ENCODE measurements at places on chromosomes 7 and 10.
A peak's percentile ranks its signal among the peaks of the same experiment; 100 is the strongest.

- DNase-seq: no peak
These were observed 32.6 kb downstream of the SLC26A5 start for GRCh38 chr7:103413407-103413806.

DNA sequence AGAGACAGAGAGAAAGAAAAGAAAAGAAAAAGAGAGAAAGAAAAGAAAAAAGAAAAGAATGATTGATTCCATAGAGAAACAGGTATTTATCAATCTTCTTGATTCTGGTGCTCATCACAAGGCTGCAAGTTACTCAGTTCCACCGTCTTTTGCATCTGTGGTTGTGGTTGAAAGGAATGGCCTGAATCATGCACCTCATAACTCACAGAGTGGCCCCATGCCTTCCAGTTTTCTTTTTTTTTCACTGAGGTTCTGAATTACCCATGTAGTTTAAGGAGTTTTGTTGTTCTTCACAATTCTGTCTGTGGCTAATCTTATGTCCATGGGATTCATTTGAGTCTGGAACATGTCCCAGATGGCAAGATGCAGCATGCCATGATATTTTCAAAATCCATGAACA is 156.0 kb downstream of the ZNF33B start:
- DNase-seq: no peak

DNA sequence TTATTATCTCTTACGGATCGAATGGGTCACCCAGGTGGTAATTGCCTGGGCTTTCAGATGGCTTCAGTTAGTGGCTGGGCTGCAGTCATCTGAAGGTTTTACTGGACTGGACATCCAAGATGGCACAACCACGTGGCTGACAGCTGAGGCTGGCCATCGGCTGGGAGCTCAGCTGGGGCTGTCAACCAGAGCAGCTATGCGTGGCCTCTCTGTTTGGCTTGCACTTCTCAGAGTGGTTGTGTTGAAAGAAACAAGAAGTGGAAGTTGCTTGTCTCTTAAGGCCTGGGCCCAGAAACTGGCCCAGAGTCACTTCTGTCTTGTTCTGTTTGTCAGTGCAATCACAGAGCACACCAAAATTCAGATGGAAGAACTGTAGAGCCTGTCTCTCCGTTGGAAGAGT is 5.7 kb upstream of the GDI2 start:
- DNase-seq: peak; percentile 63

- DNase-seq: no peak
These were observed 171.5 kb upstream of the TCF7L2 start for GRCh38 chr10:112778579-112778978.

DNA sequence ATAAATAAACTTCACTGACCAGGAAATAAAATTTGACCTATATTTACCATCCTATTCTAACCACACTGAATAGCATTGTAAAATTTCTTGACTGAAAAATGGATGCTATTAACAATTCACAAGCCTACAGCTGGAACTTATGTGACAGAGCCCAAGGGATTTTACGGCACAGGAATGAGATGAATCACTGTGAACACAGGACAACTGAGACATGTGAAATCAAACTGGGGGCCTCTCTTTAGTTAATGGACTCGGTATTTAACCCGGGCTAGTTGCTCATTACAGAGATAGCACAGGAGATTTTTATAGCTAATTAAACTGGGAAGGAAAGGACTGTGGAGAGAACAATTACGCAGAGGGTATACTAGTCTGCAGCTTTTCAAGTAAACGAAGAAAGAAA is 100.6 kb downstream of the MICU1 start:
- no peak for DNase-seq

- DNase-seq: no peak
These were observed 556.9 kb downstream of the TNS3 start for GRCh38 chr7:47024991-47025390.

DNA sequence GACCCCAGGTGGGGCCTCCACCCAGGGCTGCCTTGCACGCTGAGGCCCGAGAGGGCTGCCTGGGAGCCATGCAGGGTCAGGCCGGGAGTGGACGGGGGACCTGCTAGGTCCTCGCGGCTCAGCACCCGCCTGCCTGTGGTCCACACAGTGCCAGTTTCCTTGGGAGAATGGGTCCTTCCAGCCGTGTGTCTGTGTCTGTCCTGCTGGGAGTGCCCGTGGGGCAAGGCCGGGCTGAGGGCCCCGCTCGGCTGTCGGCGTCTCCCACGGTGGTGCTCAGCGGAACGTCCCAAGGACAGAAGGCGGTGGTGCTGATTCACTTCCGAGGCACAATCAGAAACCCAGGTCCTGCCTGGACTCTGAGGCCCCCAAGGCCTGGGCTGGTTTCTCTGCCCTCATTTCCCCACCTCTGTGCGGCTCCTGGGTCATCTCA is 23.2 kb upstream of the GTPBP4 start:
- DNase-seq: no peak

DNA sequence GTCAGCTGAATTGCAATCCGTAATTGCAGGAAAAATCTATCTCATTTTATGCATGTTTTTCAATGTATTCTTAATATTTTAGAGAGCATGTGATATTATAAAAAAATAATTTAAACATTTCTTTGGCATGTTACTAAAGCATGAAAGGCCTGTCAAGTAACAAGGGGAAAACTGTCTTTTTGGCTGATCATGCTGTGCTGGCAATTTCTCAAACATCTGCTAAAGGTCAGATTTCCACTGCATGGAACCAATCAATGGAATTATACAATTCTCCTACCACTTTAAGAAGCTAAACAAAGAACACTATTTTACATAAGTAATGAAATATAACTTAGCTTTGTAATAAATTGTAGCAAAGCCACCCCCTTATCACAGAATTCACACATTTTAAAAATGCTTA is 49.4 kb downstream of the JMJD1C start:
- DNase-seq: no peak

DNA sequence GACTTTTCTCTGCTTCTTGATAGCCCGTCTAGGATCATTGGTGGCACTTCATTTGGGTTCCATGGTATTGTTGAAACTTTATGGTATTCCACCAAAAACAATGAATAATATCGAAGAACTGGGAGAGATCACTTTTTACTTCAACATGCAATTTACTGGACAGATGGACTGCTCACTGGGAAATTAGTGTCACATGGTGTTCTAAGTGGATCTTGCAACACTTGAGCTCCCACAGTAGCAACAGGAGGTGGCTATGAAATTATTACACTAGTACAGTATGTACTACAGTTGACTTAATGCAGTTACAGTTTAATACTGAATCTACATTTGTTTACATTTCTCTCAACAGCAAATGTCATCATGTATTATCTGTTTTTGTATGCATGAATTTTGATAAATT is 997.3 kb downstream of the REEP3 start:
- DNase-seq: no peak

GRCh38 chr7:30479202-30480120 is 877 bp upstream of the NOD1 start:
- DNase-seq: peak; percentile 89

- peak; percentile 48 for DNase-seq
These were observed 174.8 kb downstream of the CELF2 start for GRCh38 chr10:11192304-11193000.

- no peak for DNase-seq
These were observed 8.7 kb downstream of the GPR146 start for GRCh38 chr7:1053002-1053411.

GRCh38 chr10:121831237-121831636 is 96.6 kb downstream of the ATE1 start:
- no peak for DNase-seq

DNA sequence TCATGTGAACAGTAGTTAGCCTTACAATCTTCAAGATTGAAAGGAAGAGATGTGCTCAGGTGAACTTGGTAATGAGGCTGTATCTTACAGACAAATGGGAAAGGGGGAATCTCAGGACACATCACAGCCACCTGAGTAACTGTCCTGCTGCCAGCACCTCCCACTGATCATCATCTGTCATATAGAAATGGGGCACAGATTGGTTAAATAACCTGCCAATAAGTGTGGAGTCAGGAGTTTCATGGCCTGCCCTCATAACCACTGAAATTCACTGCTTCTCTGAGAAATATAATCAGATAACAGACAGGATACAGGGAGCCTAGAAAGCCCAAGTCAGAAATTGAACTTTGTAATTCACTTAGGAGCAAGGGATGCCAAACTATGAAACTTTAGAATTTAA is 64.9 kb upstream of the TAS2R16 start:
- no peak for DNase-seq

DNA sequence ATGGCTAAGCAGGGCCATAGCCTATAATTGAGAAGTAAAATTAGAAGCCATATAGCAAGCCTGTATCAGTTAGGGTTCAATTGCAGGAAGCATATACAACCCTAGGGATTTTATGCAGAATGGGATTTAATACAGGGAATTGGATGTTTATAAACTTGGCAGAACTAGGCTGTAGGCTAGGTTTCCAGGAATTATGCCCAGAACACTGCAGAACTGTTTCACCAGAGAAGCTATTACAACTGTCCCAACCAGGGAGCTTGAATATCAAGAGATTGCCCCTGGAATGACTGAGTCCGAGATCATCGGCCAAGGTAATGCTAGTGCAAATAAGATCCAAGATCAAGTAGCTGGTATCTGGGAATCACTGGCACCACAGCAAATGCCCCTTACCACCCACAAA is 64.0 kb downstream of the PRR15 start:
- DNase-seq: no peak

DNA sequence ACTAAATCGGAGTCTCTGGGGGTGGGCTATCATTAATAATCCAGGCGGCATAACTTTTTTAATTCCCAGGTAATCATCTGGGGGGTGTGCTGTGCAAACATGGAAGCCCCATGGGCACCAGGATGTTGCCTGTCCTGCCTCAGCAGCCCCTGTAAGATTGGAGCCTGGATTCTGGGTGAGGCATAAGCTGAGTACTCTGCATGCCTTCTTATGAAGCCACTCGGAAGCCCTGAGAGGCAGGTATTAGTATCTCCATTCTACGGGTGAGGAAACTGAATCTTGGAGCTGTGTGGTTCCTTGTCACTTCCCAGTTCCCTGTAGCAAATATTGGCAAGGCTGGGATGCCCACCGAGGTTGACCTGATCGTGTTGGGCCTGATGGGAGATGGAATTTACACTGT is 7.4 kb upstream of the OPN4 start:
- DNase-seq: no peak

- DNase-seq: no peak
These were observed 168.3 kb upstream of the PPP1R3A start for GRCh38 chr7:114086914-114087652.

DNA sequence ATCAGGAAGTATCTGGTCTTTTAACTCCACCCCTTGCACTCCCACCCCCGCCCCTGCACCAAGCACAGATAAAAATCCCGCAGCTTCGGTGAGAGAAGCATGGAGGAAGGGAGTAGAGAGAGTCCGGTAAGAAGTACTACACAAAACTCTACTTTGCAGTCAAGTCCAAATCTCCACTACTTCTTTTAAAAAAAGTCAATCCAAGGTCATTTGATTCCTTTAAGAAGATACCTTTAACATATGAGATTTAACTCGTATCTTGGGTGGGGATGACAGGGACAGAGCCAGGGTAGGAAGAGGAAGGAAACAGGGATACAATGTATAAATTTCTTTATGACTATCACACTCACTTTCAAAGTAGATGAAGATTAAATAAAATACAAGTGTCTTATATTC is 132.1 kb downstream of the NRBF2 start:
- DNase-seq: peak; percentile 67

DNA sequence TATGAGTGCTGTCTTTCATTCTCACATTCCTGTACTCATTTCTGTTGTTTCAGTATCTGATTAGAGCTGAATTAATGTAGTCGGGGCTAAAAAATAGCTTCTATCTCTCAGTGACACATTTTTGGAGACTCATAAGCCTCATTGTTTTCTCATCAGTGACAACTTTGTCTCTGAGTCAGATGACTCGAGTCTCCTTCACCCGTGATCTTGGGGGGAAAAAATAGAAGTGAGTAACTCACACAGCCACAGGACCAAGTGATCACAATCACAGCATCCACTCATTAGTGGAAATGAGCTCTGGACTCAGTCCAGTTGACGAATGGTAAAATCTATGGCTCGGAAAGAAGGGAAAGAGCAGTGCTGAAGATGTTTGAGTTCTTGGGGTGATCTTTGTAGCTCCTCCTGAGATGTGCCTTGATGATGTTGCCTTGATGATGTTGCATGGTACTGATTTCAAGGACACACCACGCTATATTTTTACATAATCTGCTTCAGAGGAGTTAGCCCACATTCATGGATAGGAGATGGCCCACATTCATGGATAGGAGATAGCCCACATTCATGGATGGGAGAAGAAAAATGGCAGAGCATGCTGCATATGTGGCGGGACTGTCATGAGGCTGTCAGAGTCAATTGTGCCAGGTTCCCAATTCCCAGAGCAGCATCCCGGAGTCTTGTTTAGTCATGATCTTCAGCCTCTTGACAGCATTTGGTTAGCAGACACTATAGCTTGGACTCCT is 214.7 kb downstream of the CELF2 start:
- no peak for DNase-seq

GRCh38 chr10:80805343-80806020 is 267.8 kb downstream of the SH2D4B start:
- no peak for DNase-seq

DNA sequence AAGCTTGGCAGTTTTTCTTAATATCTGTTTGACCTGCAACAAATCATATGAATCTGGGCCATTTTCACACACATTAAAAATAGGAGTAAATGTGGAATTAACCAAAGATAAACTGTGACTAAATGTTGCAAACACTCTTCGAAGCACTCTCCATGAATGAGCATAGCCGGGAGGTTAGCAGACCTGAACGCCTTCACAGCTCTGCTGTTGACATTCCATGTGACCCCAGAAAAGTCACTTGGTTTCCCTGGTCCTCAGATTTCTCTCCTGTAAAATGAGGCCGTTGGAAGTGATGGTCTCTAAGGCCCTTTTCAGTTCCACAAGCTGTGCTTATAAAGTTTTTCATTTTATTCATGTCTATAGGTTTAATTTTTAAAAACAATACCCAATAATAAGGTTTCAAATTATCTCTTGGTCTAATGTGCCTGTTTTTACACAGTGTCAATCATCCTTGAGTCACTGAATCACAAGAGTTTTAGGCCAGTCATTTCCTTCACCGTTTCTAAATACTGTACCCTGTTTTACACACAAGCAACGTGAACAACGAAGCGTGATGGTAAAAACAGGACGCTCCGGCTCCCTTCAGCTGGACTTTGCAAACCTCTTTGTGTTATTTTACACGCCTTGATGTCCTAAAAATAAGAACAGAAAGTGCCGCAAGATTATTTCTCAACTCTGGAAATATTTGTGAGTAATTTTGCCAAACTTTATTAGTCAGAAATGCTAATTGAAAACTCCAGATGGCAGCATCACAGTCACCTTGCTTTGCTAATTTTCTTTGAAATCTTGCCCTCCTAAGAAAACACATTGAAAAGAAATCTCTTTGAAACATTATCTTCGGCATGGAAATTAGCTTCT is 38.6 kb upstream of the MET start:
- DNase-seq: peak; percentile 94

DNA sequence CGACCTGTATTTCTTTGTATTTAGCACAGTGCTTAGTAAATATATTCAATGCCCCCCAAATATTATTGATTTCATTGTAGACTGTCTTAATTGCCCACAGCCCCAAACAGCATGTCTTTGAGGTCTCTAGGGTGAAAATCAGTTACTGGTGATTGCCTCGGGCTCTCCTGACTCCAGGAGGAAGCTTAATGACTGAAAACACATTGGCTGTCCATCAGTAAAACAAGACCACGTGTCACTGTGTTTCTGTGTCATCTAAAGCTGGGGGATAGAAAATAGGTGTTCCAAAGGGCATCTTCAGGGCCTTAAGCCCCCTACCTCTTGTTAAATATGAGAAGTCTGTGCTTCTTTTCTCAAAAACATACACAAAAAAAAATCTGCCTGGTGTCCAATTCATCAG is 67.9 kb downstream of the CACNA2D1 start:
- DNase-seq: no peak
